Right atrium auricular region (tissue), 2 donors: ENCODE measurements at places on chromosomes 5 and 9.

DNA sequence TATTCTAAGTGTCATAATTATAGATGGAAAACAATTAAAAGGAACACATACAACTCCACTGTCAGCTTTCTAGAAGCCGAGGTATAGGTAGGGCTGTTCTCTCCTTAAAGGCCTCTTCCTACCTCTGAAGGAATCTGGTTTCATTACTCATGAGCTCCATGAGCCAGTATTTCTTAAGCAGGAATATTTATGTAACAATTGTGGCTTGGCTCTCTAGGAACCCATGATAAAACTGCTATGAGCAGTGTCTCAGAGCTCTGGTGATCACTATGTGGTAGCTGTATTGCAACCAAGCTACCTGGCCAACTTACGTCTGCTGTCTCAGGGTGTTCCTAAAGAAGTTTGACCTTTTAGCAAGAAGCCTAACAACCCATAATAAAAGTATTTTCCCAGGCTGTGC is 157.7 kb downstream of the CEP120 start:
- DNase-seq, result no peak

DNA sequence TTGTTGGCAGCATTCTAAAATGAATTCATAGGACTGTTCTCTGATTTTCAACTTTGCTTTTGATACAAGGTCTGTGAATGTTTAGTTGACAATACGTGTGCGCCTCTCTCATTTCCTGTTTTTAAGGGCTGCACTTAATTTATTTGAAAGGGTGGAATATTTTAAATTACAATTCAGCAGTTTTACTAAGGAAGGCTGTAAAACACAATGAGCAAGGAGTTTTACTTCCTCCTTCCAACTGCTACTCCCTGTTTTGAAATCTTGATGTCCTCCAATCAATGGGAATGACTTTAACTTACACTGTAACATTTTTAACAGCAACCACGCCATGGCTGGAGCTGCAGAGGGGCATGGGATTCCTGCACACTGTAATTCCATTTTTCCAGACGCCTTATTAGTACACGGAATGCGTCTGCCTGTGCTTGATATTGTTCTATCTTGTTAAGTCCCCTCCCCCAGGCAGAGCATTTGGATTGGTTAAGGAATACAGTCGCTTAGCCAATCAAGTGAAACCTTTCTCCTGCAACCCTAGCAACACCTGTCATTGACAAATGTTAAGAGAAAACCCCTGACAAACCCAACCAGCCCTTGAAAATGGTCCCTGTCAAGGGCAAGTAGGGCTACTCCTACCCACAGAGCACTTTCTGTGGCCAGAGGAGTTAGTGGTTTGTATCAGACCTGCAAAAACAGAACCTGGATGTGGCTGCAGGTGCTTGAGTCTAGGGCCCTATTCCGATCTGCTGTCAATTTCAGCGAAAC is 12.5 kb upstream of the ZSWIM6 start:
- no peak for DNase-seq

DNA sequence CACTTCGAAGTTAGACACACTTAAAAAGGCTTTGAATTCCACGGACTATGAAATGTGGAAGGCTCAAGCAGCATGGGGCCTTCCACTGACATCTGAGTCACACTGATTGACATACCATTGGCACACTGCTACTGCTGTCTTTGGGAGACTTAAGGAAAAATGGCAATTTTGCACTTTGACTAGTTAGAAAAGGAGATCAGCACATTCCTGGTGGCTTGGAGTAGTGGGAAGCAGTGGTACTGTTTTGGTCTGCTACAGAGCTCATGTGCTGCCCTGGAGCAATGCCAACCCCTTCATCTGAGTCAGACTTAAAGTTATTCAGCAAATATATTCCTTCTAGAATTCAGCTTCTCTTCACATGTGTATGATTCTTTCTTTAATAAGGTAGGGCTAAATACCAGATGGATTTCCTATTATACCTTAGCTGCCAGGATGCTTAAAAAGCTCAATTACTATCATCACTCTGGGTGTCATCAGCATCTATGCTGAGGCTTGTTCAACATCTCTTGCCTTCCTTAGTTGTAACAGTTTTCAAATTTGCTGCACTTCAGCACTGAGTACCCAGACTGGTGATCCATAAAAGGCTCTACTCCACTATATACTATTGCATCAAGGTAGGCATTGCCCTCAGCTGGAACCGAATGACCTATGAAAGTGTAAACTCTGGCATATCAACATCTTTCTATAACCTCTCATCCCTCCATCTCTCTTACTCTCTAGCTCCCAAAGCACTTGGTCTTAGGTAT is 42.3 kb upstream of the MOCS2 start:
- no peak for DNase-seq

DNA sequence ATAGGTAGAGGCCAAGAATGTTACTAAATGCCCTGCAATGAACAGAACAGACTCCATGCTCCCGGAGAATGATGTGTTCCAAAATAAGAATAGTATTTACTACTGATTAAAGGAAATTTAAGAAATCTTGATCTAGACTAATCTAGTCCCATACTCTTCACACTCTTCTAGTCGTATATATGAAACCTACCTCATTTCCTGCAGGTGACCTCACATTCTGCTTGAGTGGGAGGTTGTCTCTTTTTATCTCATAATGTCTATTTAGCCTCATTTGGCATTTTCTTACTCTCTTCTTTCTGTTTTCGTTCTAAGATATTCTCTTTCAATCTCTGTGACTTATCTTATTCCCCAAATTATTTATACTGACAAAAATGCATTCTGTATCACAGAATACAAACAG is 9.2 kb upstream of the SHOC1 start:
- DNase-seq, result no peak

GRCh38 chr9:209143-209758 is 5.4 kb upstream of the DOCK8 start:
- DNase-seq, result no peak

DNA sequence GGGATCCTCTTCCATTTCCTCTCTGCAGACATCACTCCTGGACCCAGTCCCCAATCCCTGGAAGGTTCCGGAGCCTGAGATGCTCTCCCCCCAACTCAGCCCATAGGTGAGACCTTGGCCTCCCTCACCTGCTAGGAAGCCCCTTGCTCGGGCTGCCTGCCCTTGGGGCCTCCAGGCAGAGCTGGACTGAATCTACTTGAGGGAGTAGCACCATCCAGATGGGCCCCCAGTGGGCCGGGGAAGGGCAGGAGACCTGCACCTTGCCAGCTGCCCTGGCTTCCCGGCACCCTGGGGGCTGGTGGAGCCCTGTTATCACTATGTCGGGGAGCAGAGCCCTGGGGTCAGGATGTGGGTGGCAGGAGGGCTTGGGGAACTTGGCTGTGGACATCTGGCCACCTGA is 26.9 kb upstream of the TMEM250 start:
- DNase-seq, result no peak

- DNase-seq, result no peak
These were observed 414.1 kb downstream of the MLLT3 start for GRCh38 chr9:20208226-20208625.

DNA sequence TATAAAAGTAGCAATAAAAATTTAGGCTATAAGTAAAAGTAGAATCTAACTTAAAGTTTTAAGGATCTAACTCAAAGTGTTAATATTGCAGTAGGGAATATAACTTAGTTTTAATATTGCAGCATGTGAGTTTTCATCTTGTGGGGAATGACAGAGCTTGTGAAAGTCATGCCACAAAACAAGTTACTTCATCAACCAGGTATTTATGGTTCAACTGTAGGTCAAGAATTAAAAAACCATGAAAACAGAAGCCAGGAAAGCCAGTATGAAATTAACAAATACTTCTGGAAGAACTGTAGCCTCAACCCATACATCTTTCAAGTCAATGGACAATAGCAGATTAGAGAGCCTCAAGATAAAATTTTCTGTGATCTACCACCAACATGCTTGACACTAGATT is 19.0 kb downstream of the HMGCS1 start:
- DNase-seq, result no peak

DNA sequence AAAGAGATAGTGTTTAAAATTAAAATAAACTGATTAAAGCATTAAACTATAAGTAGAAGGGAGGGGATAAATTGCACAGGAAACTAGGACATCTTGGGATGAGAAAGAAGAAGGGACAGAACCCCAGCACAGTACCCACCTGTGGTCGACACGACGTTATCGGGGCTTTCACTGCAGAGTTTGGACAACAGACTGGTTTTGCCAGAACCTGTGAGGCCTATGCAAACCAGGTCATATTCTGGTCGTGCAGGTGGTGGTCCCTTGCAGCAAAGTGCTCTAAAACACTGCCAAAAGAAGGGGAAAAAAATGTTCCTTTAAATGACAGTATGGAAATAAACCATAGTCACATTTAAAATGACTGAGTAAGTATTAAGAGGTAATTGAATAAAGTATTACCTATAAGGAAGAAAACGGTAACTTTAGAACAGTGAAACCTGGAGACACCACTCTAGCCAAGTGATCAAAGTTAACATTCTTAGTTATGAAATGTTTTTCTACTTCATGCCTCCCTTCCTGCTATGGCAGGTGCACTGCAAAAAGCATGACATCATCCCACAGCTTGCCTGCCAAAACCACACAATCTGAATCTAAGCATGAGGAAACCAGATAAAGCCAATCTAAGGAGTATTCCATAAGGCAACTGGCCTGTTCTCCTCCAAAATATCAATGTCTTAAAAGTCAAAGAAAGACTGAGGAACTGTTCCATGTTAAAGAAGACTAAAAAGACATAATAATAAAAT is 138.6 kb downstream of the ARL15 start:
- no peak for DNase-seq

DNA sequence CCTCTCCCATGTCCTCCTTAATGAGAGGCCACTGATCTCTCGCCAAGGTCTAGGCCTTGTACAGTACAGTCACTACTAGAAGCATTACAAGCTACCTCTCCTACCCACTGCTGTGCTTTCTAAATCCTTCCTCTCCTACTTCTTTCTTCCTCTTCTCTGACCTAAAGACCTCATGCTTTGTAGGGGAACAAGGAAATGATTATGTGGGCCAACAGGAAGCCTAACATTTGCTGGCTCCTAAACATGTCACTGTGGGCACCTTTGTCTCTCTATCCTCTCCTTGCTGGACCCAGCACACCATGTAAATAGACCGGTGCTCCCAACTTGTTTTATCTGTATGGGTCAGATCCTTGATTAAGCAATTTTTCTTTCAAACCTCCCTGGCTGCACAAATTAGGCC is 16.7 kb downstream of the SLC28A3 start:
- no peak for DNase-seq

- DNase-seq, result no peak
These were observed 110.2 kb upstream of the PCA3 start for GRCh38 chr9:76654051-76654461.

DNA sequence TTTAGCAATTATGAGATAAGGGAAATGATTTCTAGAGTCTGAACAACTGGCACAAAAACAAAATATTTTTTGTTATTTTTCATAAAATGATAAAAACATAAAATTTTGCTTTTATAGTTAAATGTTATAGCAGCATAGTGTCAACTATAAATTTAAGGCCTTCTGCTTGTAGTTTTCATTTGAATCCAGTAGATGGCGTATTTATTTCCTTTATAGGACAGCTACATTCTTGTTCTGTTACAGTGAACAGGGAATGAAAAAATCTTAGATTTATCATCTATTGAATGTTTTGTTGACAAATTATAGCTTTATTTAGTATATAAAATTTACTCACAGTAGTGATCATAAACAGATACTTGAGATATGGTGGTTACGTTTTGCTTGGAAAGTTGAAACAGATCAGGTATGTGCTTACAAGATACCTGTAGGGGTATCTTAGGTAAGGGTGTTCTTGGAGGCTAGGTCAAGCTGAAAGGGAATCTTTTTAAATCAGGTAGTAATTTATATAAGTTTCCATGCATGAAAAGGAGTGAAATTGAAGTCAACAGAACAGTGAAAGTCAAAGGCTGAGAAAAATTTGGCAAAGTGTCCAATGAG is 239.3 kb upstream of the GRIN3A start:
- DNase-seq, result no peak

DNA sequence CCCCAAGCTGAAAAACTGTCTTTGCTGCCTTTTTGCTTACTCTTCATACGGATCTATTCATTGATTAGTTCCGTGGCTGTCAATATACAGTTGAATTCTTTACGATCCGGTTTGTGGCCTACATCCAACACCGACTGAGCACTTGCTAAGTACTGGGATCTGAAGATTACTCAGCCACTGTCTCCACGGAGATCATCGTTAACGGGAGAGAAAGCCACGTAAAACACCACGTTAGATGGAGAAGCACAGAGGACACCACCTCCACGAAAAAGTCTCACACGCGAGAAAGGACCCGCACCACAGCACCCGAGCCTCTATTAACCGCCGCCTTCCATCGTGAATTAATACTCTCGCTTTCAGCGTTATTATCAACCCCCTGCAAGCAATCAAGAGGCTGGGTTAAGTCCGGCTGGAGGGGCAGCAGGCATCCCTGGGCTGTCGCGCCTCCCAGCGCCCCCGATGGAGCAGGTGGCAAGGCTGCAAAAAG is 650 bp downstream of the ELP1 start:
- no peak for DNase-seq

DNA sequence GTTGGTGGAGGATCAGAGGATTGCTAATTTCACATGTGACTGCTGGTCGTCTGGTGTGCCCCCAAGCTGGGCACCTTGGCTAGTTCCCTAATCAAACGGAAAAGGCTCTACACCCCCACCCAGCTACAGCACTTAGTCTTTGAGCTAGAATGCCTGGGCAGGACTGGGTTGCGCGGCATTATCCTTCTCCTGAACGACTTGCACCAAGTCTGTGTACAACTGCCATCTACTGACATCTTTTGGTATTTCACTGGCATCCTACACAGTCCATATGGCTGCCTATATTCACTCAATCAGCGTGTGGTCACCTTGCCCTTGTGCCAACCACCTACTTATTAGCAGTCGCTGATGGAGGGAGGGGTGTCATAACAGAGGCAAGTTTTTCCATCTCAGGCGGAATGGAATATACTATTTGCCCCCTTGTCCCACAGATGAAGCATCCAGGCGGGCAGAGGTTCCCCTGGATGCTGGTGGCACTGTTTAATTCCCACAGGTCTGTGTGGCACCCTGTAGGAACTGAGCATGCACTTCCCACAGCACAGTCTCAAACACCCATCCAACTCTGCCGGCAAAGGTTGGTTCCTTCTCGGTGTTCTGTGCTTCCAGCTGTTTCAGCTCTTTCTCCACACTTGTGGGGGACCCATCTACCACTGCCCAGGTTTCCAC is 150.1 kb downstream of the OSTF1 start:
- no peak for DNase-seq

DNA sequence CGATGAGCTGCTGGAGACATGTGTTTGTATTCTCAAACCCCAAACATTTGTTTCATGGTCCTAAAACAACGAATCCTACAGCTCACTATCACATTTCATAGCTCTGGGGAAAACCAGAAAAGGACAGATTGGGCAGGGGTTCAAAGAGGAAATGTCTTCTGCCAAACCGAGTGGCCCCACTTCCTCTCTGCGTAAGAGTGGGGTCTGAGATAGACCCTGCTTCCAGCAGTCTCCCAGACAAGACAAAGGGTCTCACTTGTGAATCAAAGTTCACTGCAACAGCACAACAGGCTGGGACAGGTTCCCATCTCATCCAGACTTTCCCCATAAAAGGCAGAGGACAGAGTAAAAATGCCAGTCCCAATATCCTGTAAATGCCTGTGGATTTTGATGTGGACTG is 276.2 kb upstream of the SLC24A2 start:
- no peak for DNase-seq

- no peak for DNase-seq
These were observed 101.7 kb upstream of the TLX3 start for GRCh38 chr5:171207256-171207847.
